ENCODE measurements at places on chromosomes 3 and 15.

DNA sequence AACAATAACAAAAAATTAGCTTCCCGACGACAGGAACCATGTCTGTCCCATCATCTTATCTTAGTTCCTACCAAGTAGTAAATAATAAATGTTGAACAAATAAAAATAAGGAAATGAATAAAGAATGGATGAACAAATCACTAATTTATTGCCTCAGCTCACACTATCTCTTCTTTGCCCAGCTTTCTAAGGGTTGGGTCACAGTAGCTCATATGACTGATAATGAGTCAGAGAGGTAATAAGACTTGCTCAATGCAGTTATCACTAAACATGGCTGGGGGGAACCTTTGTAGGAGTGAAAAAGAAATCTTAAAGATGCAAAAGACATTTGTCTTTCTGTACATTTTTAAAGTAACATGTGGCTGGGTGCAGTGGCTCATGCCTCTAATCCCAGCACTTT, 182.2 kb downstream of the WDR76 start:
- DNase-seq, result no peak

DNA sequence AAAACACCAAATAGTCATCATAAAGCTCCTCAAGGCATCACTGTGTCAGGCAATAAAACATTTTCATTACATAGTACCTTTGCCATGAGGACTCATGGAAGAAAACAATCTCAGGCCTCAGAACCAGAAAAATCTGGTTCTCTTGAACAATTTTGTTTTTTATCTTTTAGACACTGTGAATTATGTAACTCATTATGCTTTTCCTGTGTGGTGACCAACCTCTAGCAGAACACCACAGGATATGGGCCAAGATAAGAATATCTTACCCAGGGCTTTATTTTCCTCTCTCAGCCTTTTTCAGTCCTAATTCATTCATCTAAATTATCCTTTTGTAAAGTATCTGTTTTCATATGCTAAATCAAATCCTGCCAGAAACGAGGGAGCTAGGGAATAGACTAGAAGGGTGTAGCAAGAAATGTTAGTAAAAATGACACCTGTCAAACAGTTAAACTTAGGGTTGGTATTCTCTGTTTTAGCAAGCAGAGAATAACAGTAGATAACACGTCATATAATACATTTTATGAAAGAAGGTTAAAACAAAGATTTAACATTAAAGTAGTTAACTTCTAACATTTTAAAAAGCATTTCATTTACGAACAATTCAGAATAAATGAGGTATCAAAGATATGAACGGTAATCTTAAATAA, 111.1 kb downstream of the FBXL22 start:
- no peak for DNase-seq

GRCh38 chr3:86993704-86994103, 2.8 kb upstream of the VGLL3 start:
- no peak for DNase-seq

DNA sequence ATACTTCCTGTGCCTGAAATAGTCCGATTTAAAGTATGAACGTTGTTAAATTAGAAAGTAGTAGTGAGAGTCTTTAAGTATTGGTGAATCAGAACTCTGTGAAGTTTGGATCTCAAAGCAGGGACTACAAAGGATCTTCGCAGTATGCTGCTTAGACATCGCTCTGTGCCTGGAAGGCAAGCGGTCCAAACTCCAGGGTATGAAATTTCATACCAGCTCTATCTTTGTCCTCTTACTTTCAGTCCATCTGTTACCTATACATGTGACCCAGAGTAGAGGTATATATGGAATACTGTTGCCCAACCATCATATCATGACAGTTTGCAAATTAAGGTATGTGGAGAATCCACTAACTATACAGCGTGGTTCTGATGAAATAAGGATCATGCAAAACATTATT, 34.5 kb downstream of the VPS8 start:
- DNase-seq, result no peak

DNA sequence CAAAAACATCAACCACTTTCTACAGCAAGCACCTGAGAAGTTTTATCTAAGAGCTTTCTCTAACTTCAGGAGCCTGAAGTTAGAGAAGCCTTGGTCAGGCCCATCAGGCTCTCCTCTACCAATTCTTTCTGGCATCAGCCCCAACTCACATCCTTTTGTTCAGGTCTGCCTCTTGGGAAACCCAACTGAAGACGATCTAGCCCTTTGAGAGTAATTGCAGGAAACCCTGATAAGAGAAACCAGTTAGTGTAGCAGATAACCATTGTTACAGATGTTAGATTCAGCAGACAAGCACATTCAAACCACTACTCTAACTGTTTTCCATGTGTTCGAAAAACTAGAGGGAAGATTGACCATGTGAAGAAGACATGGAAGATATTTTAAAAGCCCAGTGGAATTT, 27.0 kb upstream of the DYNC1LI1 start:
- no peak for DNase-seq

DNA sequence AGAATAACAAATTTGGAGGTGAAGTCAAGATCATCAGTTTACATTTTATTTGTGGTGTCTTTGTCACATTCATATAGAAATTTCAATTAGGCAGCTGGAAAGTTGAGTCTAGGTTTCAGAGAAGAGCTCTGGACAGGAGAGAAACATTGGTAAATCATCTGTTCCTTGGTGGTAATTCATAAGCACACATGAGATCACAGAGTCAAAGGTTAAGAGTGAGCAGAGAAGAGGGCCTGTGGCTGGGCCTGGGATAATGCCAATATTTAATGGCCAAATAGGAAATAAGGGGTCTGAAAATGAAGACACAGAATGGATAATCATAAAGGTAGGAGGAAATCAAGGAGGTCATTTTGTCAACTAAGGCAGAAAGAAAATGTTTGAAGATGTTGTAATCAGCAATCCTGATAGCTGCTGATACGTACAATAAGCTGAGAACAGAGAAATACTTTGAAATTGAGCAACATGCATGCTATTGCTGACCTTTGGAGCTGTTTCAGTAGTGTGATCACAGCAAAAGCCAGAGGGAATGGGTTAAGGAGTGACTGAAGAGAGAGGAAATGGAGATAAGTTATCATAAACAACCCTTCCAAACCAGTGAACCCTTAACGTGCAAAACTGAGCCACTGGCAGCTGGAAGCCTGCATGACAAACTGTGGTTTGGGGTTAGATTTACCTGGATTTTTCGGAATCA, 692.8 kb downstream of the AGBL1 start:
- DNase-seq, result no peak

- DNase-seq, result no peak
These were observed 695 bp downstream of the RPL32 start for GRCh38 chr3:12840591-12841148.

All from T-helper 1 cell (primary cell).